ENCODE measurements at places on chromosomes 2 and 18.
A peak's percentile ranks its signal among the peaks of the same experiment; 100 is the strongest.

GRCh38 chr2:107525406-107525805, 301.3 kb upstream of the RGPD4 start:
- peak; percentile 81 for DNase-seq

- DNase-seq, result no peak
Observed at GRCh38 chr18:42929857-42930256, 185.6 kb downstream of the RIT2 start.

DNA sequence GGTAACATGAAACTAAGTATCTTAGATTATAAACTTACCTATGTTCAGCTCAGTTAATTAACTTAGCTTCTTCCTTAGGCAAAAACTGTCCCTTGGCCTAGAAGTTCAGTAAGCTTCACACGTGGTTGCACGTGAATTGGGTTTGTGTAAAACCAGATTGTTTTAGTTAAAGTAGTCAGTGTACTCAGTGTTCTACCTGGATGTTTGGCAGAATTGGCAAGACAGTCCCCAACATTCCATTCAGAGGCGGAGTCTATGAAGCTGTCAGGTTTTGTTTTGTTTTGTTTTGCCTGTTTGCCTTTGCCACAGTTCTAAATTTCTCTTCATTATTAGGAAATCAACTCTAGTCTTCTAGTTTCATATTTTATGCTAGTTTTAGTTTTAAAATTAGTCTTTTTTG, 105.3 kb upstream of the ZEB2 start:
- no peak for DNase-seq

DNA sequence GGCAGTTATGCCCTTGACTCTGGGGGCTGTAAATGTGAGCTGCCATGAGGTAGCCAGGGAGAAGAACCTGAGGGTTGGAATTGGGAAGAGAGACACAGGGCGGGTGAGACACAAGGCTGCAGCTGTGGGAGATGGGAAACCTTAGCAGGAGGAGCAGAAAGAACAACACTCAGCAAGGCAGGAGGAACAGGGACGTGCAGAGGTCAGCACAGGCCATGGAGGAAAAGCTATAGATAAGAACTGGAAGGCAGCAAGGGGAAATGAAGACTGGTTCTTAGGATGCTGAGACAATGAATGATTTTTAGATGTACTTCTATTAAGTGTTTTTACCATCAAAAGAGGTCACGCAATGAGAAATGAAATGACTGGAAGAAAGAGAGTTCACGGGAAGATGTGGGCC, 80.2 kb downstream of the USP40 start:
- DNase-seq, result no peak

DNA sequence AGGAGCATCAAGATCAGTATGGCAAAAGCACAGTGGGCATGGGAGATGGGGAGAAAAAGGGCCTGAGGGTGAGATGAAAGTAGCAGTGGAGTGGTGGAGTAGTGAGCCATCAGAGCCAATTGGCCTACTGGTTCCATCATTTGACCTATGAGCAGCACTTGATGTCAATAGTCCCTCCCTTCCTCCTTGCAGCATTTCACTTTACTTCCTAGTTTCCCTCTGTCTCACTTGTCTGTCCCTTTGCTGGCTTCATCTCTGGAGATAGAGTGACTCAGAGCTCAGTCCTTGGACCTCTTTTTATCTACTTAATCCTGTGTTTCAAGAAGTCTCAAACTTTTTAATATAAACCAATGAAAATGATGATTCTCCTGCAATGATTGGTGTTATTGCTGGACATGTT, 32.1 kb downstream of the FBXO48 start:
- DNase-seq, result no peak

- peak; percentile 60 for DNase-seq
Observed at GRCh38 chr2:179051250-179051649, 1.3 kb upstream of the CCDC141 start.

- DNase-seq, result peak; percentile 98
Observed at GRCh38 chr2:205947621-205948495, 138.1 kb downstream of the INO80D start.

DNA sequence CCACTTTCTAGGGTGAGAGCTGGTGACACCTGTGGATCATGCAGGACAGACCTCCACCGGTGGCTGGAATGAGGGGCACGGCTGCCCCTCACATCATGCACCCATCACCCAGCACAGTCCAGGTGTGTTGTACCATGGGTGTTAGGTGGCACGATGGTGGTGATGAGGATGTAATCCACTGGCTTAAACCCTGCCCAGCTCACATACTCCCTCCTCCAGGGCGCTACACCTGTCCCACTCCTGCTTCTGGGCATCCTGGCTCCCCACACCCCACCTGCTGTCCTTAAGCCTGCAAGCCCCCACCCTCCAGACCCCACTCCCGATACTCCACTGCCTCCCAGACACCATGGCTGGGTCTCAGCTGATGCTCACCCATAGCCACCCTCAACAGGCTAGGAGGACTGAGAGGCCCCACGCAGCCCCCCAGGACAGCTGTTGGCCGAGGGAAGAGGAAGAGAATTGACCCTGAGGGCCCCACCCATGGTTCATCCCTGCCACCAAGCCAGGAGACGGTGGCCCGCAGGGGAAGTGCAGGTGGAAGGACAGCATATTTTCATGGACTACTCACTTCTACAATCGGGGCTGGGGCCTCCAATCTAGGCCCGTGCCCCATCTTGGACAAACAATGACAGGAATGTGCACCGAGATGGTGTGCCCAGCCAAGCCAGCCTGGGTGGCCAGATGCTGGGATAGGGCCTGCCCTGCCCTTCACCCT, 34.3 kb downstream of the MAL start:
- no peak for DNase-seq

DNA sequence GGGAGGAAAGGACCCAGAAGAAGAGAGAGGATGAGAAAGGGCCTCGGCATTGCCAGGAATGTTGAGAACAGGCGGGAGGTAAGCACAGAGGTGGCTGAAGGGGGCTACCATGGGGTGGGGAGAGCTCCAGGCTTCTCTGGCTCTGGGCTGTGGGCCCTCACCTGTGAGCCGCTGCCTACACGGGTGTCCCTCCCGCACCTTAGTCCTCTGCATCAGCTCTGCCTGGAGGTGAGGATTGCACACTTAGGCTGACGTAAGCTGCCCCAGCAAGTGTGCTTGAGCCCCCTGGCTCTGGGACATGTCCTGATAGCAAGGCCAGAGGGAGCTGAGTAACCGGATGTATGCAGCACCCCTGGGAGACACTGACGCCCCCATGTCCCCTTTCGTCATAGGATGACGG, 33.9 kb downstream of the TMEM18 start:
- DNase-seq, result no peak

- peak; percentile 64 for DNase-seq
Observed at GRCh38 chr2:37323781-37324535, 675 bp downstream of the PRKD3 start.

DNA sequence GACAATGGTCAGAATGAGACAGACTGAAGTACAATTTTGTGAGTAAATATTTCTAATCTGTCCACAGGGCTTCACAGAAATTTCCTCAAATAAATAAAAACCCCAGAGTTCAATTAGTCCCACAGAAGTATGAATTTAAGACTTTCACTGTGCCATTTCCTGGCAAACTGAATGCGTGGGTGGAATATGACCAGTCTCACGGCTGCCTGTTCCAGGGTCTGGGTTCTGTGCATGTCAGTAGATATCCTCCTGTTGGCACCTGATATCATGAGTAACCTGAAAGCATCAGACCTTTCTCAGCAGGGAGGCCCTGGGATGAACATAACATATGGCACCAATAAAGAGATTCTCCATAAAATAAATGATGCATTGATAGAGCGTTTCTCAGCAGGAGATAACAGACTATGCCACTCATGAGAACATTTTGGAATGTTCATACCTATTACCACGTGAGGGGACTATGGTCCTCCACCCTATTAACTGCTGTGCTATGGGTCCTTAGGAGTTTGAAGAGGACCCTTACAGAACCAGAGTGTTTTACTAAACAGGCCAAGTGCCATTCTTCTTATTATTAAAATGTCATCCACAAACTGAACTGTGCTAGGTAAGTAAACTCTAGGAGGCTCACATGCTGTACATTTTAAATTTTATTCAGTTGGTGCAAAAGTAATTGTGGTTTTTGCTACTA, 10.6 kb upstream of the MALL start:
- DNase-seq, result no peak

DNA sequence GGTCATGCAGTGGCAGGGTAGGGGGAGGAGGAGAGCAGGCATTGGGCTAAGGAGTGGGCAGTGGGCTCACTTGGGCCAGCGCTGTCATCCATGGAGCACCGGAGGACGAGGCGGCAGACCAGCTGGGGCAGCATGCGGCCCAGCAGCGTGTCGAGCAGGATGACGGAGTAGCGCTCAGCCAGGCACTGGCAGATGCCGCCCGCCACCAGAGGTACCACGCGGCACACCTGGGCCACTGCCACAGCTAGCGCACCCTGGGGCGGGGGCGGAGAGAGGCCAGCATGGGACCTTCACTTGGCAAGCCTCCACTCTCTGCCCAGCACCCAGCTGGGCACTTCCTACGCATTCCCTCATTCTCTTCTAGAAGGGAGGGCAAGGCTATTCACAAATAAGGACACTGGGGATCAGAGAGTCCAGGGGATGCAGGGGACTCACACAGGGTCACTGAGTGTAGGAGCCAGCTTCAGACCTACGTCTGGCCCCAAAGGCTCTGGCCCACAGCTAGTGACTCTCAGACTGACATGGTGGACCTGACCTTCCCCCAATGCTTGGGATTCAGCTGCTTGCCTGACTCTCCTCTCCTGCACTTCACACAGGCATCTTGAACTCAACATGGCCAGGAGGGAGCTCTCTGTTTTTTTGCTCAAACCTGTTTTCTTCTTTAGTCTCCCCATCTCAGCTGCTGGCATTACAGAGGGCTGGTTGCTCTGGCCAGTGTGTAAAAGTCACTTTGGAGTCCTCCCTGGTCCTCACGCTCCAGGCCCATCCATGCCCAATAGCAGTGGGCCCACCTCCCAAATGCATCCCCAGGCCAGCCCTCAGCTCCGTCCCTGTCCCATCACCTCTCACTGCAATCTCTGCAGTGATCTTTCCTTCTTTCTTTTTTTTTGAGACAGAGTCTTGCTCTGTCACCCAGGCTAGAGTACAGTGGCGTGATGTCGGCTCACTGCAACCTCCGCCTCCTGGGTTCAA, 4.1 kb downstream of the SFTPB start:
- no peak for DNase-seq

- no peak for DNase-seq
Observed at GRCh38 chr2:37892436-37893114, 32.5 kb upstream of the RMDN2 start.

- no peak for DNase-seq
Observed at GRCh38 chr18:27824841-27825681, 351.9 kb downstream of the CDH2 start.

DNA sequence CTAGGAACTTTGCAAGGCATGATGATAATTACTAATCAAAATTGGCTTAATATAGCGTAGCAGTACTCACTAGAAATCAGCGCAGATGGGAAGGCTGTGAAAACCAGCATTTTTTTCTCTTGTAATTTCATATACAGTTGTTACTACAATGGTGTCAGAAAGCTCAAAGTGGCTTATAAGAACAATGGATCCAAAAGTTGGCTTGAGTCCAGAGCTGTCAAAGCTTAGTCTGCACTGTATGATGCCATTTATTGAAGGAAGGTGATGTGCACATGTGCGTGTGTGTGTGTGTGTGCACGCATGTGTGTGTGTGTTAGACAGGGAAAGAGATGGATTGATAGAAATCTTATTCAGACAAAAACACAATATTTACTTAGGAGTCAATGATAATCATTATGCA, 341.3 kb downstream of the TGIF1 start:
- DNase-seq, result no peak

DNA sequence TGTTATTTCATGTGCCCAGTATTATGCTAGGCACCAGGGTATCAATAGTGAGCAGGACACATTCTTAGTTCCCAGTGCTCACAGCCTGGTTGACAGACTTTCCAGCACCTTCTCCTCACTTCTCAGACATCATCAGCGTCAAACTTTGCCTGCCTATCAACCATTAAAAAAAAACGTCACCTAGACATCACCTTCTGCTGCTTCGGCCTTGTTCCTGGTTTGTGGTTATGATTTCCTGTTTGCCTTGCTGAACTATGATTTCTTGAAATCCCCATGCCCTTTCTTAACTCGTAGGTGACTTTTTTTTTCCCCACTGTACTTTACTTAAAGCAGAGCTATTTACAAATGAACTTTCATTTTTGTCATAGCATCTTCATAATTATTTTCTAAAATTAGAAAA, 60.4 kb upstream of the NABP1 start:
- DNase-seq, result no peak

DNA sequence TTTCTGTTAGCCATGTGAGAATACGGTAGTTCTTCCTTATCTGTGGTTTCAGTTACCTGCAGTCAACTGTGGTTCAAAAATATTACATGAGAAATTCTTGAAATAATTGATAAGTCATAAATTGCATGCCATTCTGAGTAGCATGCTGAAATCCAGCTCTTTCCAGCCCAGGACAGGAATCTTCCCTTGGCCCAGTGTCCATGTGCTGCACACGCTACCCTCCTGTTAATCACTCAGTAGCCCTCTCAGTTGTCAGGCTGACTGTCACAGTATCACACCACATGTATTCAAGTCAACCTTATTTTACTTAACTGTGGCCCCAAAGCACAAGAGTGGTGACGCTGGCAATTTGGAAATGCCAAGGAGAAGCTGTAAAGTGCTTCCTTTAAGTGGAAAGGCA, 141.1 kb downstream of the TANC1 start:
- DNase-seq, result no peak

- no peak for DNase-seq
Observed at GRCh38 chr2:170276925-170277629, 99.1 kb downstream of the MYO3B start.

GRCh38 chr2:233328922-233329321, 21.3 kb downstream of the SAG start:
- DNase-seq, result no peak
